ENCODE measurements at places on chromosomes 1 and 21.

- no peak for DNase-seq
Measured at GRCh38 chr1:193569096-193569982, 382.9 kb upstream of the B3GALT2 start.

- DNase-seq, result no peak
Measured at GRCh38 chr1:162137179-162137960, 67.9 kb downstream of the NOS1AP start.

- no peak for DNase-seq
Measured at GRCh38 chr1:113931451-113931851, 2.3 kb downstream of the HIPK1 start.

GRCh38 chr1:171828794-171829193 is 12.5 kb upstream of the DNM3 start:
- no peak for DNase-seq

DNA sequence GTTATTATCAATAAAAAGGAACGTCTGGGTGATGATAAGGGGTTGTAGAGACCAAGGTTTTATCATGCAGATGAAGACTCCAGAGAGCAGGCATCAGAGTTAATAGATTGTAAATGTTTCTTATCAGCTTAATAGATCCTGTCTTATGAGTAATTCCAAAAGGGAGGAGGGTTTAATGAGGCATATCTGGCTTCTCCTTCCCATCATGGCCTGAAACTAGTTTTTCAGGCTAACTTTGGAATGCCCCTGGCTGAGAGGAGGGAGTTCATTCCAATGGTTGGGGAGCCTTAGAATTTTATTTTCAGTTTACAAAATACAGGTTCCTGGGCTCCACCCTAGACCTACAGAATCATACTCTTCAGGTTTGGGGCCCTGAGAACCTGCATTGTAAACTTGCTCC is 13.5 kb downstream of the PLA2G2D start:
- no peak for DNase-seq

DNA sequence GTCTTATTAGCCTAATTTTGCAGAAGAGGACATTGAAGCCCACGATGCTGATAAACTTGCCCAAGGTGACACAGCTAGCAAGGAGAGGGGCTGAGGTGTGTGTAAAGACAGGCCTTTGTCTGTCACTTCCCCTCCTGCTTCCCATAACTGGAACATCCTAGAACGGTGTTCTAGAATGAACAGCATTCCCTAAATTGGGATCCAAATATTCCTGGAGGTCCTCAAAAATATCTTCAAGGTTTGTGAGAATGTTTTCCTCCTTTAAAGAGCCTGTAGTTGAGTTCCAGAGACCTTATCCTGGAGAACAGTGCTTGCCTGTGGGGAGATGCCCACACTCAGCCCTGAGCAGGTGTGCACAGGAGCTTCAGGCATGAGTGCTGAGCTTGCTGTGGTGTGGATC is 41.5 kb upstream of the SAMD13 start:
- no peak for DNase-seq

DNA sequence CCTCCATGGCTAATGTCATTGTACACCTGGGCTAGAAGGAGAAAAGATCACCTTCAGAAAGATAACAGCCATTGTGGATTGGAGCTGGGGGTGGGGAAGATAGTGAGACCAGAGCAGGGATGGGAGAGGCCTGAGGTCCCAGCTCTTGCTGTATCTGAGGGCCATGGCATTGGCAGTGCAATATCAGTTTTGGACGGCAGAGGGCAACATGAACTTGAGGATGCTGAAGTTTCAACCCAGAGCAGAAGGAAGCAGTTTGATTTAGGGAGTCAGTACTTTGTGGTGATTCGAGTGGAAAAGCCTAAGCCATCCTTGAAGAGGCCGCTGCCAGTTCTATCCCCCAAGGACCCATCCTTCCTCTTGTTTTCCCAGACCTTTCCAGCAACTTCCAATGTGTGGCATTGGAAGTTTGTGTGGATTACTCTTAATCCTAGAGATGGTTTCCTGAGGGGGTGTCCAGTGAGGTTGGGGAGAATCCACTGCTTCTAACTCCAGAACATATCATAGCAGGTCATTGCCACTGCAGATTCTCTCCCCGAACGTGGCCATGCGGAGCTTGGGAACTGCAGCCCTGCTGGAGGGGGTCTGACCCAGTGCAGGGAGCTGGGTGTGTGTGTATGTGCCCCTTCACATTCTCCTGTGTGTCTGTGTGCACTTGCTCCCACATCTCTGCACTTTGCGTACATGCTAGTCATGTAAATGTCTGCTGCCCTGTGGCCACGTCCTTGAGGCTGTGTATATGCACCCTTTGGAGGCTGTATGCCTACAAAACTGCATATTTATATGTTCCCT is 24.1 kb downstream of the SLC26A9 start:
- DNase-seq, result peak; percentile 7

DNA sequence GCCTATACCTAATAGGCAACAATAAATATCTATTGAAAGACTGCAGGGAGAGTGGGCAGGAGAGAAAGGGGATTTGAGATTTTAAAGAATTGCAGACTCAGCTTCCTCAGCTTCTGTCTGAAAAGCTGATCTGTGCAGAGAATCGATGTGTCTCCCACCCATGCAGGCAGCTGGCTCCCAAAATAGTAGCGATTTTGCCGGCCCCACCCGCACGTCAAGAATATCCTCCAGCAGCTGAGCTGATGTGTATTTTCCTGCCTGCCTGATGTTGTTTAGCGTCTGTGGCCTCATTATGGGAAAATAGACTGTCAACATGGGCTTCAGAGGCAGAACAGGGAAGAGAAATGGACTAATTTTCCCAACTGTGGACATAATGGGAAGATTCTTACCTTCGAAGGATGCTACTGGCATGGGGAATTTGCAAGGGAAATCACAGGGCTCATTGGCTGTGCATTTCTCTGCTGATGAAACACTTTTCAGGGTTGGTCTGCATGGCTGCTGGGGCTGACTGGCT is 699.8 kb downstream of the PTPRU start:
- DNase-seq, result no peak

Measured in stimulated activated CD4-positive, alpha-beta T cell treated with anti-CD3 and anti-CD28 coated beads, Interleukin-1b, Interleukin-23, amount 100 ng/mL, for 1 hour (primary cell).